HAP-1 (cell line): ENCODE measurements at places on chromosomes 5 and 9.
A peak's percentile ranks its signal among the peaks of the same experiment; 100 is the strongest.

DNA sequence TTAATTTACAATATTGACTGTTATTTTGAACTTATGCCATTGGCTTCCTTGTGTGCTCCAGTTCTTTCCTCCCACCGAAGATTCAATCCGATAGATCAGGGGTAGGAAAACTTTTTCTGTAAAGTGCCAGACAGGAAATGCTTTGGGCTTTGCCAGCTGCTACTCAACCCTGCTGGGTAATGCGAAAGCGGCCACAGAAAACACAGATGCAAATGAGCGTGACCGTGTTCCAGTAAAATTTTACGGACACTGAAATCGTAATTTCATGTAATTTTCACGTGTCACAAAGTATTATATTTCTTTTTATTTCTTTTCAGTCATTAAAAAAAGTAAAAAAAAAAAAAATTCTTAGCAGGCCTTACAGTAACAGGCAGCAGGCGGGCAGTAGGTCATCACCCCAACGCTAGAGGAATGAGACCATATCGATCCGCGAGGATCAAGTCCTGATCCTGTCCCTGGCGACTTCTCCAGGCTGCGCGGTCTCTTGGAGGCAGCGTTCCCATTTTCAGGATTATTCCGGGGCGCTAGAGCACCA is 599 bp downstream of the NMRK1 start:
- DNase-seq: no peak

GRCh38 chr5:61010467-61011454 is 65.8 kb downstream of the NDUFAF2 start:
- DNase-seq: no peak

- peak; percentile 57 for DNase-seq
Observed at GRCh38 chr5:37054391-37054790, 177.8 kb downstream of the NIPBL start.

DNA sequence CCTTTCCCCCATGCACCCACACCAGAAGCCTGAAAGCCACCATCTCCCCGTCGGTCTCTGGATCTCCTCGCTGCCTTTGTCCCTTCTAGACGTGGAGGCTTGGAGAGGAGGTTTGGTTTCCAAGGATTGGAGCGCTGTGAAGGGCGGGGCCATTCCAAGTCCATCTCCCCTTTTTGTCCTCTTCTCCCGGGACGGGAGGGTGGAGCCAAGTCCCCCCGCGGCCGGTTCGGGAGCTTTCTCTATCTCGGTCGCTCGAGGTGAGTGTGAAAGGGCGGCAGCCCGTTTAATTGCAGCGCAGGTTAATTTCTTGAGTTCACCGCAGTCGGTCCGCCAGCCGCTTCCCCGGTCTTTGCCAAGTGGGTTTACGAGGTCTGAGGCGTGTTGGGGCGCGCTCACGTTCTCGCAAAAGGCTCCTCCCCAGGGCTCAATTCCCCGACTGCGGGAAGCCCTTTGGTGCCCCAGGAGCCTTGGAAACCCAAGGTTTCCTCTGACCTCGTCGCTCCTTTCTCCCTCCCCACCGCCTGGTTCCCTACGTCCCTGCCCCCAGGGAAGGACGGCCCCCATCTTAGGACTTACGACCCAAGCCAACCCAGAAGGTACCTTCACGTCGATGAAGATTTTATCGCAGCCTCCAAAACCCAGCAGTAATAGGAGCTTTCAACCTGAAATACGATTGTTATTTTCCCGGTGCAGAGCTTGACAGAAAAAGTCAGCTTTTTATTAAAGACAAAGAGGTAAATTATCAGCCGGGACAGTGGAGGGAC is 2.8 kb upstream of the ZNF462 start:
- no peak for DNase-seq

DNA sequence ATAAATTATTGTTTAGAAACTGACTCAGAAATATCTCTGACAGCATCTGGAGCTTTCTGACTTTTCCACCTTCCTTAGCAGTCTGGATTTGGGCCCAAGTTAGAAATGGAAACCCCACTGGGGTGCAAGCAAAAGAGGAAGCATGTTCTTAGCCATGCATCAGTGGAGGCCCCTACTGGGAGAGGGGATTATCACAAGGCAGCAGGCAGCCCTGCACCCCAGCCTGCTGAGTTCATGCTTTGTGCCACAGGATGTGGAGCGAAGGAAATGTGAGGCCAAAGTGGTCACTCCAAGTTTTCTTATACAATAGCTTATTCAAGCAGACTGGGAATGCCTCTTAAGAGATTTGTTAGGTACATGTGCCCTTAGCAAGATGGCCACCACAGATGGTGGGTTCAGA is 146.5 kb upstream of the TLX3 start:
- DNase-seq: peak; percentile 25

DNA sequence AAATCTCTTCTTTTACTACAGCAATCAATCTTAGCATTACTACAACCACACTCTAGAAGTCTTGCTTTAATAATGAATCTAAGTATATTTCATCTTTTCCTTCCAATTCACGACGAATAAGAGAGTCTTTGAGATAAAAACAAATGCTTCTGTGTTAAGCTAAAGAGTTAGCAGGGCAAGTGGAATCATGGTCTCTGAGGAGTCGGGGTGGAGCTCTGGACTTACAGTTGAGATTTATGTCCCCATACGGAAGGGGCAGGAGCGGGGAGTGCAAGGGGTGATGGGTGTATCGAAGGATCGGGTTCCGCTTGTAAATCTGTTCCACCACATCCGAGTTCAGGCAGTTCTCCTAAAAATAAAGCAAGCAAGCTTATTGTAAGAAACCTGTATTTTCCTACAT is 59.0 kb upstream of the RETREG1 start:
- DNase-seq: peak; percentile 1

GRCh38 chr9:89638893-89639292 is 34.1 kb downstream of the GADD45G start:
- DNase-seq: no peak

DNA sequence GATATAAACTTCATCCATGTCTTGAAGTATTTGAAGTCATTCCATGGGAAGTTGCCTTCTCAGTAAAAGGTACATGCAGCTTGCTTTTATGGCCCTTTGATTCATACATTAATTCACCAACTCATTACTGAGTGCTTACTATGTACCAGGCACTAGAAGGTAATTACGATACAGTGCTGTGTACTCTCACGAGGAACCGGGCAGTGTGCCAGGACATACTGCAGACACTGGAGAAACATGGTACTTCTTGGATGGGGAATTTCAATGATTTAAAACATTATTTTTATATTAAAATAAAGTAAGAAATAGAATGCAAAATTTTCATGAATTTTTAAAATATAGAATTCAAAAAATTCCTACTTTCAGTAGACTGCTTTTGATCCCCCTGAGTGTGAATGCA is 71.4 kb upstream of the WDR41 start:
- DNase-seq: no peak

DNA sequence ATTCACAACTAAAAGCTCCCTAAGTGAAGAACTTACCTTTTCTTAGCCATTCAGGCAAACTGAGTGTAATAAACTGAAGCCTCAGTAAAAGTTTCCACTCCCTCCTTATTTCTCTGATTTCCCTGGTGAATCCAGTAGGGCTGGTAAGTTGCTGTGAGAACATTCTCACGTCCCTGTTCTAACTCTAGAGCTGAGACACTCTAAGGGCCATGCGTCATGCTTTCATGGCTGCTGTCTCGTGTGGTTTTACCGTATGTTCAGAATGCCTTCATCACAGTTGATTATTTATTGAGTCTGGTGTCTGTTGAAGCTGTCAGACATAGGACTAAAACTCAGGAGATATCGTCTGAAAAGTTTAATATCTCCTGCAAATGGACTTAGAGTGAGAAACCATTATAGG is 1.3 kb downstream of the OR2S2 start:
- DNase-seq: no peak

DNA sequence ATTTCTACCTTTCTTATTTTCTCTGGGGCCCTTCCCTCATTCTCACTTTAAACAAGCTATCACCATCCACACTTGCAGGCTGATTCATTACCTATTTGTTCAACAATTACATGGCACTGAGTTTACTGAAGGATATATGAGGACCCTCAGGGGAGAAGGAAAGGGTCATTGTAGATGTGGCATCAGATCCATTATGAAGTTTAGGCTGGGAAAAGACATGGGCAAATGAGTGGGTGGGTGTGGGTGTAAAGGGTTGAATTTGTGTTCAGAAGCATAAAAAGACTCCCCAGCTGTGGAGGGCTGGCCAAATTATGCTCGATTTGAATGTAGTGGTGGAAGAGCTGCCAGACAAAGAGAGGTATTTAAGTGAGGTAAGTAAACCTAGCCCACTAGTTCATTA is 55.9 kb upstream of the MTAP start:
- no peak for DNase-seq

DNA sequence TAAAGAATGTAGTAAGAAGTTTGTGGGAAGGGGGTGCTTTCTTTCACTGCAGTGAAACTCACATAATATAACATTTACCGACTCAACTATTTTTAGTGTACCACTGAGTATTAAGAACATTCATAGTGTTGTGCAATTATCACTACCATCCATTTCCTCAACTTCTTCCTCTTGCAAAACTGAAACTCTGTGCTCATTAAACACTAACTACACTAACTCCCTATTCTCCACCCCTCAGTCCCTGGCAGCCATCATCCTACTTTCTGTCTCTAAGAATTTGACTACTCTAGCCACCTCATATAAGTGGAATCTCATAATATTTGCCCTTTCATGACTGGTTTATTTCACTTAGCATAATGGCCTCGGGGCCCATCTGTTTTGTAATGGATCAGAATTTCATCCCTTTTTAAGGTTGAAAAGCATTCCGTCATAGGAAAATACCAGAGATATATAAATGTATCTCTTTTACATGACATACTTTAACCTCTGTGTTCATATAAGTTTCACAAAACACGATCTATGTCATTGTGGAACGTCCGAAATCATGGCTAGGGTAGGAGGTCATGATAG is 56.3 kb upstream of the DIRAS2 start:
- no peak for DNase-seq

GRCh38 chr5:151584057-151584937 is 6.8 kb downstream of the FAT2 start:
- DNase-seq: no peak

DNA sequence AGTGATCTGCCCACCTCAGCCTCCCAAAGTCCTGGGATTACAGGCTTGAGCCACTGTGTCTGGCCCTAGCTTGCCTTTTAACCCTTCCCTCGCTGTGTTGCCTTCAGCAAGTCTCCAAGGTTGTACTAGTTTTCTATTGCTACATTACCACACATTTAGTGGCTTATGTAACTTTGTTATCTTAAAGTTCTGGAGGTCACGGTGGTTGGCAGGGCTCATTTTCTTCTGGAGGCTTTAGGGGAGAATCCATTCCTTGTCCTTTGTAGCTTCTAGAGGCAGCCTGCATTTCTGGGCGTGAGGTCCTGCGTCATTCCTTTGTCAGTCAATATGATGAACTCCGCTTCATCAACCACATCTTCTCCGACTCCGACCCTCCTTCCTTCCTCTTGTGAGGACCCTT is 2.9 kb upstream of the PRRC2B start:
- no peak for DNase-seq

GRCh38 chr5:115578657-115579056 is 23.6 kb downstream of the TICAM2 start:
- DNase-seq: no peak

GRCh38 chr5:62312036-62312435 is 6.0 kb downstream of the KIF2A start:
- DNase-seq: no peak

- DNase-seq: no peak
Observed at GRCh38 chr5:50406877-50407276, 34.2 kb downstream of the EMB start.

- DNase-seq: no peak
Observed at GRCh38 chr5:145743396-145744061, 91.6 kb downstream of the PRELID2 start.

GRCh38 chr9:100639854-100640253 is 62.0 kb downstream of the CAVIN4 start:
- DNase-seq: no peak

- DNase-seq: no peak
Observed at GRCh38 chr5:173688703-173689102, 72.3 kb upstream of the BOD1 start.

DNA sequence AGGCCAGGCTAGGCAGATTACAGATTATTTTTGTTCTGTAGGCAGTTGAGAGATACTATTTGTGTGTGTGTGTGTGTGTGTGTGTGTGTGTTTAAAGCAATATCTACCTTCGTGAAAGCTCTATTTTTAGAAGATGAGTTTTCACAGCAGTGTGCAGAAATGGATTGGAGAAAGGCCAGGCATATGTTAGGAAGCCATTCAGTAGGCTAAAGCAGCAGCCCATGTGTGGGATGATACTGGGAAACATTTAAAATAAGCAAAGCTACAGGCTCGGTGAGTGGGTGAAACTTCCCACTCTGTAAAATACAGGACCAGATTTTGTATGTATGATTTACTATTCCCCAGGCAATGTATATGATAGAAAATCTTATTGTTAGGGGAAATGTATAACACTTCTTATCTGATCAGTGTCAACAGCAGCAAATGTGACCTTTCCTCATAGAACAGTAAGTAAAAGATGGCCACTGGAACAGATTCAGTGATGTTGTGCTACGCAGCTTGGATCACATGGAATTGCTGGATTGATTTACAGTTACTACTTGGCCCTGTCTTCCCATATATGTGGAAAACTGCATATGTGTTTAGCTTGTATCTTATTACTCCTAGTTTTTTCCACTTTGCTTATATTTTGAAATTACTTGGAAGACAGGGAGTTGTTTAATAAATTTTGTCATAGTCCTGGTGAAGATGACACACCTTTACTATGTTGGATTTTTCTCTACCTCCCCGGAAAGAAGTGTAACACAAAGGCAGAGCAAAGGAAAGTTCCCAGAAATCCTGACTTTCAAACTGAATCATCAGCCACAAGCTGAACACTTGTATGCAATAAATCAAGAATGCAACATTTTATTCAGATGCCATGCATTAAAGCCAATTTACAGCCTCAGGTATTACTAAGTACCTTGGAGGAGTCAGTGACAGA is 1077.7 kb upstream of the SEMA6A start:
- DNase-seq: no peak

- no peak for DNase-seq
Observed at GRCh38 chr5:117812861-117813260, 1175.5 kb downstream of the DTWD2 start.

DNA sequence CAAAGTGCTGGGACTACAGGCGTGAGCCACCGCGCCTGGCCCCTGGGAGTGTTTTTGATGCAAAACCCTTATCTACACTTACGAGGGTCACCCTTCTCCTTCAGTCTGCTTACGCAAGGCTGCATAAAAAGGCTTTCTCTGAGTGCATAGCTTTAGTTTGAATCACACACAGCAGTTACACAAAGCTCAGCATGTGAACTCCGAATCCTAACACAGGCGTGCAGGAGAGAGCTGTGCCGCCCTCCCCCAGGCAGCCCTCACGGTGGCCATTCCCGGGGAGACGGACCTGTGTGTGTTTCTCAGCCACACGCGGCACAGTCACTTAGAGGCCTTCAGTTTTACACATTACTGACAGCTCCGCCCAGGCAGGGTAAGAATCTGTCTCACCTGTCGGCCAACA is 26.7 kb downstream of the EXD3 start:
- no peak for DNase-seq
